ENCODE measurements at places on chromosomes 5 and 9.

DNA sequence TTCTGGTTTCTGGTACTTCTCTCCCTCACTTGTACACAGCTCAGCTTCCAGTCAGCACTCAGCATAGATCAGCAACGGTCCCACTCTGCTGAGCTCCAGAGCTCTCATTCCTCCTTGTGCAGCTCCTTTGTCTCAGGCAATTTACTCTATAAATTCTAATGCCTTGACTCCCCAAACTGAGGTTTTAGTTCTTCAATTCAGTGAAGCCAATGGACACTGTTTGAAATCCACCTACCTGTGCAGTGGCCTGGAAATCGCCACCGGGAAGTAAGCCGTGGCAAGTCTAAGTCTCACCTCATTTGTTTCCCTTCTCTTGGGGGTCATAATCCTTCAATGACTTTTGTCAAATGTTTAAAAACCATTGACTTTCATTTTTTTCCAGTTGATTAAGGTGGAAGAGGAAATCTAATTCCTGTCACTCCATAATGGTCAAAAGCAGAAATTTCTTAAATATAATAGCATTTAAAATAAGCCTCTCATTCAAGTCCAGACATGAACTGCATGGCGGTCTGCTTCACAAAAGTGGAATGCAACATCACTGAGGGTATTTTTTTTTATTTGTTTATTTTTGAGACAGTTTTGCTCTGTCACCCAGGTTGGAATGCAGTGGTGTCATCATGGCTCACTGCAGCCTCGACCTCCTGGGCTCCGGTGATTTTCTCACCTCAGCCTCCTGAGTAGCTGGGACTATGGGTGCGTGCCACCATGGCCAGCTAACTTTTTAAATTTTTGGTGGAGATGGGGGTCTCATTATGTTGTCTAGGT, 79.6 kb downstream of the C7 start:
- DNase-seq, result no peak

GRCh38 chr5:1112596-1113331, 901 bp upstream of the SLC12A7 start:
- no peak for DNase-seq

- no peak for DNase-seq
Observed at GRCh38 chr9:127561491-127562278, 50.4 kb upstream of the STXBP1 start.

- DNase-seq, result no peak
Observed at GRCh38 chr5:80170117-80170535, 85.7 kb downstream of the SERINC5 start.

DNA sequence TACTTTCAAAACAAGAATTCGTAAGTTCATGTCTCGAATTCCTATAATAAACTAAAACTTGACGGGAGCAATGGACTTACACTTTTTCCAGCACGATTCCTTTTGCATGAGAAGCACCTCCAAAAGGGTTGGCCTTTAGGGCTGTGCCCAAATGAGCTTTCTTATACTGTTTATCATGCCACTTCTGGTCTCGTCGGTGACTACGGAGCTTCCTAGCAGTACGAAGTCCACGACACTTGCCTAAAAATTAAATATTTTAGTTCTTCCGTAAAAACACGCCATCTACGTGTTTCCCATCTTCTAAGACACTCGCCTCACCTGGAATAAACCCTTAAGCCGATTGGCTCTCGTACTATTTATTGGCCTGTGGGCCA, 554 bp downstream of the RPS23 start:
- no peak for DNase-seq

DNA sequence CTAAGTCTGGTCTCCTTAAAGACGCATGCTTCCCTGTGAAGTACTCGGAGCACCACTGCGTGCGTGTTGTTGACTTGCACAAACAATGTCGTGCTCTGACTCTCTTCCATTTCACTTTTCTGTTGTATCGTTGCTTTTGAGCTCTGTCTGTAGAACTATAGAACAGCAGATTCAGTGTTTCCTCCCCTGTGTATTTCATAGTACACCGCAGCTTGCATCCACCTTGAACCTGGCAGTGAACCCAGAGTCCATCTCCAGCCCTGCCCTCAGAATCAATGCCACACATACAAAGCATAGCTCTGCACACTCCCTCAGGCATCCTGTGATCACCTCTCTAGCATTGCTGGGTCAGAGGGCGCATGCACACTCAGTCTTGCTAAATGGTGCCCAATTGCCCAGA, 37.2 kb upstream of the ADAMTS2 start:
- DNase-seq, result no peak

- DNase-seq, result no peak
Observed at GRCh38 chr5:153756540-153756939, 266.1 kb downstream of the GRIA1 start.

DNA sequence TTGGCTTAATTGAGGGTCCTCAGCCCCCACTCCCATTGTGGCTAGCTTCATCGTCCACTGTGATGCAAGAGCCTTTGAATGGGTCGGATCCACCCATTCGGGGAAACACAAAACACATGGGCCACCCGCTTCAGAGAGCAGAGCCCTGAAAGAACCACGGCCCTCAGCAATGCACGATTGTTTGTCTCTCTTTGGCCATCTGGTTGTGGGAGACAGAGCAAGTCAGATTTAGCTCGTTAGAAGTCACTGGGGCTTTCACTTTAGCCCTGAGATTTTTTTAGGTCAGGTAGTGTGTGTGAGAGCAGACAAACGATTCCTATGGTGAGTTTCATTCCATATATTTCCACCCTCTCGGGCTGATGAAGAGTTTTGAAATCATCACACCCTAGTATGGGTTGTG, 12.9 kb upstream of the COL15A1 start:
- no peak for DNase-seq

GRCh38 chr9:14868772-14869583, 41.2 kb downstream of the FREM1 start:
- DNase-seq, result no peak

DNA sequence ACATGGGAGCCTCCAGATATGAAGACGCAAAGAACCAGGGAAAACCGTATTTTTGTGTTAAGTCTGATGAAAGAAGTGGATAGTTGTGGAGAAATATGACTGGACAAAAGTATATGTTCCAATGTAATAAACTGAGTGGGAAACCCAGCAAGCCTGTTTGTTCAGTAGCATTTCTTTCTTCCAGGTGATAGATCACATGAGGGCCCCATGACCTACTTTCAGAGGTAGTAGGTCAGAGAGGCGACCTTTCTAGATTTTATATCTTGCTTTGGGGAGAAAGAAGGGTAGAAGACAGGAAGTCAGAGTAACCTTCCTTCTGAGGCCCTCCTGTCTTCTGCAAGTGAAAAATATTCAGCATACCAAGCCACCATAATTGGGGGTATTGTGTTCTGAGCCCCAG, 31.5 kb downstream of the CCDC171 start:
- DNase-seq, result no peak

DNA sequence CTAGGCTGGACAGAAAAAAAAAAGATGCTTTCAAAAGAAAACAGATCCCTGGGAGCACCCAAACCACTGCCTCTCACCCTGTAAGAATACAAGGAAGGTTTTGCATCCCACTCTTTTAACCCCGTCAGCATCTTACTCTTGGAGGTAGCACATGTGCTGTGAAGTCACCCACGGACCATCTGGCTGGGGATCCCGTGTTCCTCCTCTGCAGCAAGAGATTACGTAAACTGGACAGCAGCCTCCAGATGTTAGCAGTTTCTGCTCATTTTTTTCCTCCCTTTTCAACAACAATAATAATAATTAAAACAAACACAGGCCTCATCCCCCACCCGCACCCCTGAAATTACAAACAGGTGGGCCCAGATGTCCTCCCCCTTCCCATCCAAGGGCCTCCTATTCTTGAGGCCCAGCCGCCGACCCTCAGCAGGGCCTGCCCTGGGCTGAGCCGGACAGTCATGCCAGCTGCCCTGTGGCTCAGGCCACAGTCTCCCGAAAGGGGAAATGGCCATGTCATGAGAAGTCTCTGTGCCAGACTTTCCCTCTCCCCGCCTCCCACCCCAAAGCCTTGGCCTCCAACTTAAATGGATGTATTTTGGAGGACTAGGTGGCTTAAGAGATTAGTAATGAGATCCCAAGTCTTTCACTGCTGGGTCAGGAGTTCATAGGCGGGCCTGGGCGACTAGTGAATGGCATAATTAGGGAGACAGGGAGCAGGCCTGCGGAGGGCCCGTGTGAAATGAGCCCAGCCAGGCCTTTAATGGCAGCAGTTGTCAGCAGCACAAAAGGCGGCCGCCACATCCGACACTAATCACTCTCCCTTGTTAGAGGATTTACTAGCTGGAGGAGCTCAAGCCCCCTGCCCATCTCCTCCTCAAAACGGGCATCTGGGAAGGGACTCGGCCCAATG, 165.1 kb downstream of the PAPPA start:
- no peak for DNase-seq

DNA sequence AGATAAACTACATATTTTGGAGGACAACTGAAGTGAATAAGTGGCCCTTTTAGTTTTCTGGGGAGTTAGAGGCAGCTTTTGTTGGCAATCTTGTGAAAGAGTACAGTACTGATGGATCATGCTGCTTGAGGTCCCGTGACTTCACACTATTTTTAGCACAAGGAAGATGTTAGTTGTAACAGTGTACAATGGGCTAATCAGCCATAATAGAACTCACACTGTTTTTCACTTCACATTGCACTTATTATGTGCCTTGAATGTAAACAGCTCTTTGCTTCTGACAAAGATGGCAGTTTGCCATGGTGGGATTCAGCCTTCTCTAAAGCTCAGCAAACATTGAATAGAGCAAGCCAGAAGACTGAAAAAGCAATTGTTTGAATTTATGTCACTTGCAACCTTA, 176.7 kb upstream of the ZNF608 start:
- no peak for DNase-seq

GRCh38 chr9:7304627-7304995, 495.0 kb downstream of the DMAC1 start:
- DNase-seq, result no peak

DNA sequence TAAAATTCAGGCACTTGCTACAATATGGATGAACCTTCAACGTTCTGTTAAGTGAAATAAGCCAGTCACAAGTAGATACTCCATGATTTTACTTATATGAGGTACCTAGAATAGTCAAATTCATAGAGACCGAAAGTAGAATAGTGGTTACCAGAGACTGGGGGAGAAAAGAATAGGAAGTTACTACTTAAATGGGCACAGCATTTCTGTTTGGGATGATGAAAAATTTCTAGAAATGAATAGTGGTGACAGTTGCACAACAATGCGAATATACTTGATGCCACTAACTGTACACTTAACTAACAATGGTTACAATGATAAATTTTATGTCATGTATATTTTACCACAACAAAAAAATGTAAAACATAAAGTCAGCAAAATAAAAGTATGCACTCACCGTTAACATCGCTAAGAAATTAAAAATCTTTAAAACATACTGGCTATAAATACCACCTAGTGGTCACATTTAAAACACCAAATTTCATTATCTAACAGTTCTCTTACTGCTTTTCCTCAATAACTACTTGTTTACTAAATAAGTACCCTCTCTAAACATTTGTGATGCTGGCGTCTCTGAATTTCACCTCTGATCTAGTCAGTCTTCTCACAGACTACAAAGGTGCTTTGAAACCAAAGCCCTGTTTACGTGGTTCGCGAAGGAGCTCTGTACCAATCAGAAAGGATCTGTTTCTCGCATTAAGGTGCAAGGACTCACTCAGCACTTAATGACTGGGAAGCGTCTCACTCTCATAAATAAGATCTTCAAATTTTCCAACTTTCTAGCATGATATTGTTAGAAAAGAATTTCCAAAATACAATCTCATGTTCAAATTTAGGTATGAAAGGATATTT, 22.7 kb downstream of the KIF3A start:
- no peak for DNase-seq

GRCh38 chr9:92275541-92275940, 18.0 kb downstream of the IARS1 start:
- DNase-seq, result no peak

DNA sequence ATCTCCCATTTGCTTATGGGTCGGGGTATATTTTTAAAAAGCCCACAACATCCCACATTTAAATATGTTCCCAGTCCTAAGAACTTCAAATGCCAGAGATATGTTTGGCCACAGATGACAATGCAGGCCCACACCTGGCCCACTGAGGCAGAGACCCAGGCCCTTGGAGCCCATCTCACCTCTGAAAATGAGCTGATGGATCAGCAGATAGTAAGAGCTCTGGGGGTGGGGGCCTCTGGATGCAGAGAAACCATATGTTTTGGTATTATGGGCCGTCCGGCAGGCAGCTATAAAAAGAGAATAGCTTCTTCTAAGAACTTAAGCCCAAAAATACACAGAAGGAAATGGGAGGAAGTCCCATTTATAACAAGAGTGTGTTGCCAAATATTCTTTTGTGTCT, 256.0 kb downstream of the GRIA1 start:
- no peak for DNase-seq

- DNase-seq, result no peak
Observed at GRCh38 chr9:86633945-86634344, 279.7 kb upstream of the TUT7 start.

GRCh38 chr9:136568288-136569081, 22.6 kb upstream of the NOTCH1 start:
- DNase-seq, result no peak

- no peak for DNase-seq
Observed at GRCh38 chr9:93048566-93049448, 9.7 kb upstream of the SUSD3 start.

Measured in activated CD4-positive, alpha-beta T cell treated with anti-CD3 and anti-CD28 coated beads for 4 hours (primary cell).